HuH-7.5 (cell line): ENCODE measurements at places on chromosomes 12 and 14.

GRCh38 chr12:103879048-103879692 is 38.1 kb upstream of the NT5DC3 start:
- no peak for DNase-seq

- DNase-seq = no peak
Measured at GRCh38 chr12:75892731-75893408, 138.7 kb downstream of the PHLDA1 start.

GRCh38 chr14:93245764-93246420 is 38.8 kb downstream of the UBR7 start:
- DNase-seq = no peak

GRCh38 chr12:111414711-111415252 is 9.1 kb downstream of the SH2B3 start:
- no peak for DNase-seq

GRCh38 chr12:92992041-92992440 is 62.9 kb upstream of the EEA1 start:
- no peak for DNase-seq

DNA sequence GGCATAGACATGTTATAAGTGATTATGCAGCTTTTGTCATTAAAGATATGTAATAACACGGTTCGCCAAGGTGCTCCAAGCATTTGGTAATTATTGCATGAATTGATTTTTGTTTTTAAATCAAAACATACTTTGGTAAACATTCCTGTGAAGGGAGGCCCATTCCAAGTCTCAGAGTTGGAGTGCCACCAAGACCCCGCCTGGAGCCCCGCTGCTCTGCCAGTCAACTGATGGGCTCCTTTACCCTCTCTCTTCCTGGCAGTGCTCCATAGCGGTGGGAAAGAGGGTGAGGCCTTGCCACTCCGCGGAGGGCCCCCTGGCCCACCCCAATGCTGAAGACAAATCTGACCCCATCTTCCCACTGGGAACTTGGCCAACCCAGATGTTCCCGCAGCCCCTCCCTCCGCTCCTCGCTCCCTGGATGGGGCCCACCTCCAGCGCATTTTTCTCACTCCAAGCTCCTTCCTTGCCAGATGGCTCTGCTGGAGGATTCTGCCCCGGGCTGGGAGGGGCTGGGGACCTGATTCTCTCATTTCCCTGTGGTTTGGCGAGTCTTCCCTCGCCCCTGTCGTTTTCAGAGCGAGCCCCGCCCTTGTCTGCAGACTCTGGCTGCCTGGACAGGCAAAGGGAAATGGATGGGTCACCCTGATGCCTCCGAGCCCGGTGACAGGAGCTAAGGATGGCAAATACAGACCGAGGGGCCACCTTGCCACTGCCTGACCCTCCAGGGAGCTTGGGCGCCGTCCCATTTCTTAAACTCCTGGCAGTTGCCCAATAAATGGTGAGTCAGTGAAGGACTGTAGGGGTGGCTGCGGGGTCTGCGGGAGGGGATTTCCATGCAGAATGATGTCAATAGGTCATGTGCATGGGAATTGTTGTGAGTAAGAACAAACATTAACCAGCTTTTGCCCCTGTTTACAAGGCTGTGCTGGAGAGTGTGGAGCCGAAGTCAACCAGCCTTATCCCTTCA is 9.2 kb upstream of the PAPLN start:
- DNase-seq = no peak

DNA sequence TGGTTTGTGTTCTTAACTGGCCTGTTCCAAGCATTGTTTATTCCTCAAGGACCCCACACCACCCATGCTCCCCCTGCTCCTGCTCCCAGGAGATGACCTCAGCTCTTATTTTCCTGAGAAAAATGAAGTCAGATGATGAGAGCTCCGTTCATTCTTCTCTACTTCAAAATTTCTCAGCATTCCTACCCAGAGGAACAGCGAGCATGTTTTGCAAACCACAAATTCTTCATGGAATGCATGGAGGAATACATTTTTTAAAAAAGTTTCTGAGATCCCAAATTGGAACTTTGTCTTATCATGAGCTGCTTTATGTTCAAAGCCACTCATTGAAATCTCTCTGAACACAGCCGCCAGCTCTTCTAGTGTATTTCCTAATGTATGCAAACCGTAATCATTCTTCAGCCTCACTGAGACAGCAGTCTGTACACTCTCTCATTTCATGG is 44.9 kb downstream of the SYNE2 start:
- DNase-seq = no peak

- DNase-seq = no peak
Measured at GRCh38 chr14:62373944-62374343, 611.7 kb downstream of the SNAPC1 start.

- no peak for DNase-seq
Measured at GRCh38 chr12:93592641-93593406, 20.3 kb downstream of the SOCS2 start.

DNA sequence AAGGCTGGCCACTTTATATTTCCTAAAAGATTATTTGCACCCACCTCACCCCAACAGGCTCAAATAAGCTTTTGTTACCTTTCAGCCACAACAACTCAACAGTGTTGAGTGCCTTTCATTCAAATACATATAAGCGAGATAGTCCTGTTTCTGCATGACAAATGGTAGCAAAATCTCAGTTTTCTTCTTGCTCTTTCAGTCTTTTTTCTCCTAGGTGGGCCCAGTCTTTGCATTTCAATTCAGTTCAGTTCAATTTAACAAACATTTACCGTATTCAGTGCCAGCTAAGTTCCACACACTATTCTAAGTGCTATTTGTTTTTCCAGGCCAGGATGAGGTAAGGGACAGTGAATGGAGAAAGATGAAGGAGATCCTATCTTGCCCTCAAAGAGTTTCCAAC is 25.9 kb upstream of the BMP4 start:
- no peak for DNase-seq

GRCh38 chr14:66619952-66620351 is 112.0 kb downstream of the GPHN start:
- no peak for DNase-seq

DNA sequence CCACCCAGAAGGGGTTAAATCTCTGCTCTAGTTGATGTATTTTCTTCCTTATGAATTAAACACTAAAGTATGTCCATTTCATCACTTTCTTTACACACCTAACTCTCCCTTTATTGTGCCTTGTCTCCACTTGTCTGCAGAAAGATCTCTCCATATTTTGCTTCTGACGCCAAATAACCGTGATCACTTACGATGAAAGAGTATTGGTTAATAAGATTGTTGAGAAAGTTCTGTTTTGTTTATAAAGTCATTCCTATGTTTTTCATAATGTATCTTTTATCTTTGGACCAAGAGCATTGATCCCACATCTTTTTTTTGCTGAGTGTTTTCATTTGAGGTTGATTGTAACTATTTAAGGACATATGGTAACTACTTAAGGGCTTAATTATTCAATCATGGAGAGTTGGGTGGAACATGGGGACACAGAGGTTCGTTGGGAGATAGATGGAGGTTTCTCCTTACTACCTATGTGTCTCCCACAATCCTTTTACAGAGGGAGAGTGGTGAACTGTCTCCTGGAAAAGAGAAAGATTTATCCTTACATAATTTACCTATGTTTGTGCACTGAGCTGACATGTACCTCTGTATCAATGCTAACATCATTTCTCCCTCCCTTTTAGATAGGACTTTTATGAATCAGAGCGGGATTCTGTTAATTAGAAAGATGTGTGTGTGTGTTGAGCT is 120.7 kb upstream of the SLC38A2 start:
- no peak for DNase-seq

DNA sequence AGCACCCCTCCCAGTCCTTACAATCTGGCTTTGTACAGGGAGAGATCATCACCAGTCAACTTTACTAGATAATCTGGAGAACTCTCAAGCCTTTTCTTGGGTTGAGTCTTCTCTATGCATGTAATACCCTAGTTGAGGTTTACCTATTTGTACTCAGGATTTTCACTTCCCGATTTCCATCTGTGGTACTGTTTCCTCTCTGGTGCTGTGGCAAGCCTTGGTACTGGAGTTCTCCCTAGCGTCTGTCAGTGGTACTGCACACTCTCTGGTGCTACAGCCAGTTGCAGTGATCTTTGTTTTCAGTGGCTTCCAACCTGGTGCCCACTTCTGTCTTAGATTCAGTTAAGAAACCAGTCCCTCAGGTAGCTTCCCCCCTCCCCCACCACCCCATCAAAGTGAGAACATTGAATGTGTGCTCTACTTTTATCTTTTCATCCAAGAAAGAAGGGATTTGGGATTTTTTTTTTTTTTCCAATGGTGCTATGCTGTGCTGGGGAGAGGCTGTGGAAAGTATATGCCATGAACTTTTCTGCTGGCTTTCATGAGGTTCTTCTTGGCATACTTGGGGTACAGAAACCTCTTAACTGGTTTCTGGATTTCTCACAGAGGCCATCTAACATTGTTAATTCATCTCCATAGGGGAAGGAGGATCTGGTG is 69.4 kb upstream of the EVL start:
- DNase-seq = no peak

DNA sequence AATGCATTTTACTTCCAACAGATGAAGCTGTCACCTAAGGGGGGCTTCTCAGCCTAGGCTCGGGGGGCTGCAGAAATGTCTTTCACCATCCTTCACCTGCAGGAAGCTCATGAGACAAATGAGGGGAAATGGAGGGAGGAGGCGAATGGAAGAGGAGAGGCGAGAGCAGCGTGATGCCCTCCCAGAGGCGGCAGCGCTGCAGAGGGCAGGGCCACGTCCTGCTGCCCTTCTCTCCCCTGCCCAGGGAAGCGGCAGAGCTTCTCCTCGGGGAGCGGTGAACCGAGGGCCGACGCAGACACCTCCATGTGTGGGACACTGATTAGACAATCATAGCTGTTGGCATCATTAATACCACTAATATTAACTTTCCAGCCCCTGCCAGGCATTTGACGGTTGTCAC is 78.3 kb downstream of the SERPINA3 start:
- DNase-seq = no peak

- DNase-seq = no peak
Measured at GRCh38 chr14:92308716-92309115, 14.2 kb upstream of the SLC24A4 start.

DNA sequence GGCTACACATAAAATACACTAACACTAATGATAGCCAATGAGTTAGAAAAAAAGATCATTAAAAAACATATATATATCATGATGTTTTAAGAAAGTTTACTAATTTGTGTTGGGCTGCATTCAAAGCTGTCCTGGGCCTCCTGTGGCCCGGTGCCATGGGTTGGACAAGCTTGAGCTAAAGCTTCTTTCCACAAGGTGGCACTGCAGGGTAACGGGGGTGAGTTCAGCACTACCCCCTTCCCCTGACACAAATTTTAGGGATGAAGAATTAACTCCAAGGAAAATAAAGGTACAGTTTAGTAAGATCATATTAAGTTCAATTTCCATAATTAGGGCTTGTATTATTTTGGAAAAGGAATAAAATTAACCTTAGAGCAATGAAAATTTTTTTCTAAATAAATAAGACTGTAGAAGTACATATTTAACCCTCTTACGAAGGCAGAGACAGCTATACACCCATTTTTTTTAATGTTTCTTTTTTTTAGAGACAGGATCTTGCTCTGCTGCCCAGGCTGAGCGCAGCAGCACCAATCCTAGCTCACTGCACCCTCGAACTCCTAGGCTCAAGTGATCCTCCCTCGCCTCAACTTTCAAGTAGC is 38.9 kb downstream of the PPP1R13B start:
- peak; percentile 64 for DNase-seq

DNA sequence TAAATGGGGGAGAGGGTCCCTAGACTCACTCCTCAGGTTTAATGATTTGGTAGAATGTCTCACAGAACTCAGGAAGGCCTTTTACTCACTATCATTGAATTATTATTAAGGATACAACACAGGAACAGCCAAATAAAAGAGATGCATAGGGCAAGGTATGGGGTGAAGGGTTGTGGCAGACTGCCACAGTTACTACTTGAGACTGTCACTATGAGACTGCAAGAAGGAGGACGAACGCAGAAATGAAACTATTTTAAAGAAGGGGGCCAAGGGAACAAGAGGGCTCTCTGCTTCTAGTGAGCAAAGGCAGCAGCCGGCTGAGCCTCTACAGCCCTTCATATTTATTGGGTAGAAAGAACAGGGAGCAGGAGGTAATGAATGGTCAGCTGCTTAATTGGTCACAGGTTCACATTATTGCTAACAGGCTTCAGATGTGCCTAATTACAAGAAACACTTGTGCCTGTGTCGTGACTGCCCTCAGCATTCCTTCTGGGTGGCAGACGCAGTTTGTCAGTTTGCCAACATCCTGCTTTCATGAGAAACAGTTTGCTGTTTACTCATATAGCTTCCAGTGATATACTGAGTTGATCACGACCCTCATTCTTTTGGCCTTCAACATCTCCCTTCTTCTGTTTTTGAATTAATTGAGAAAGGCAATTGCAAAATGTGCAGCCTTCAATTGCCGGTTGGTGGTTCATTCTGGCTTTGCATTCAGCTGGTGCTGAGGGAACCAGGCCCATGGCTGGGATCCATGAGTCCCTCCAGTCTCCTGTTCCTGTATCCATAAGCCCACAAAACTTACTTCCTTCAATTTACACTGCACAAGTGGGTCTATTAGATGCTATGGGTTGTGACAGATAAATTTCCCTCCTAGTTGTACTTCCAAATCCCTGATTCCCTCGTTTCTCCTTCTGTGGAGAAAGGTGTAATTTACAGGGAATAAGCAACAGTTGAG is 82.8 kb upstream of the PLEKHG7 start:
- DNase-seq = no peak

- no peak for DNase-seq
Measured at GRCh38 chr12:104285740-104286515, 17.6 kb upstream of the EID3 start.

DNA sequence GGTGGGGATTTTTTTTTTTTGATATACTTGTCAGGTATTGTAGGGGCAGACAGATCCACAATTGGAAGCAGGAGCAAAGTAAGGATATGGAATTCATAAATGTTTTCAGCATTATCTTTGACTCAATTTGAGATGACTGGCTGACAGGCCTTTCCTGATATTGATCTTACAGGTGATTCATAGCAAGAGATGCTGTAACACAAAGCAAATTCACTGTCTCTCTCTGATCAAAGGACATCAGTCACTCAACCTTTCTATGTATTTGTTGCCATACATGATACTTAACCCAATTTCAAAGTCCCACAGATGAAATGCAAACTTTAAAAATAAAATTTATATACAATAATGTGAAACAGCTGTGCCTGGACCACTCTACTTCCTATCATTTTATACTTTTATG is 1506.9 kb downstream of the AACS start:
- DNase-seq = no peak

- DNase-seq = no peak
Measured at GRCh38 chr14:90049390-90049789, 12.4 kb upstream of the KCNK13 start.
